NCI-H524 treated with DMSO at 0.1 percent for 48 hours (cell line): ENCODE measurements at places on chromosomes 6 and 20.

DNA sequence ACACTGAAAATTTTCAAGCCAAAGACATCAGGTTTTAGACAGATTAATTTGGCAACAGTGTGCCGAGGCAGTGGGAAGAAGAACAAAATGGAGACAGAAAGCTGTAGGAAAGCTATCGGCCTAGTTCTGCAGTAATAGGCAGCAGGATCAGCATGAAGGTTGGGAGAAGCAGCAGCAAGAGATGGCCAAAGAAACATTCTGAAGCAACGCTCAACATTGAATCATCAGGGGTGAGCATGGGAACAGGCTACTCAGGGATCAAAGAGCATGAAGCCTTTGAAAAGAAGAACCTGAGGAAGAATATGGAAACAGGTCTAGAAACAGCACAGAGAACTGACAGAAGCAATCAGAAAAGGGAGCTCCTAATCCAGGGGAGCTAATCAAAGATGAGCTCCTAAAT lies 7.1 kb upstream of the DST start:
- DNase-seq: no peak

- DNase-seq: no peak
These were observed 75.4 kb upstream of the PTPN1 start for GRCh38 chr20:50434653-50435396.

DNA sequence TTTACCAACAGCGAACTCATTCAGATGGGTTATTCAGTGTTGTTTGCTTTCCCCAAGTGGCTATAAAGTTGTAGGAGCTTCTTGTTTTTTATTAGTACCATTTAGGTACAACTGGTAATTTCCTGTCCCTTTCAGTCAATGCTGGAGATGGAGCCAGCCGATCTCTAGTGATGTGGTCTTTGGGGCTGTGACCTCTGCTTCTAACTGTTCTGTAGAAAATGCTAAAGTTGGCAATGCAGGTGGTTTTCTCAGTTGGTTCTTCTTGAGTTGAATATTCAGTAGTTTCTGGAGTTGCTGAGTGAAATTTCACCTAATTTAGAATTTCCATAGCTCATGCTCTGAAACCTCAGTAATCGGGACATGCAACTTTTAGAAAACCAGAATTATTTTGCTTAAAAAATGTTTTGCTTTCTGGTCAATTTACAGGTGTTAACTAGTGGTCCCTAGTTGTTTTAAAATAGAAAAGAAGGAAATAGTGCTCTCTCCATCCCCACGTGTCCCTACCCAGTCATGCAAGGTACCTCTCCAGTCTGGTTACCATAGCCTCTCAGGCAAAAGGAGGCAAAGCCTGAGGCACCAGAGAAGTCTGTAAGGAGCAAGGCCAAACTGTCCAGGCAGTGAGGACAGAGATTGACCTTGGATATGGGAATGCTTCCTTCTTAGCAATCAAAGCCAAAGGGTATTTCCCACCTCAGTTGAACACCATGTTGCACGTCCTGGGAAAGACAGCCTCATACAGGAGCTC lies 27.3 kb upstream of the GABRR1 start:
- DNase-seq: no peak

DNA sequence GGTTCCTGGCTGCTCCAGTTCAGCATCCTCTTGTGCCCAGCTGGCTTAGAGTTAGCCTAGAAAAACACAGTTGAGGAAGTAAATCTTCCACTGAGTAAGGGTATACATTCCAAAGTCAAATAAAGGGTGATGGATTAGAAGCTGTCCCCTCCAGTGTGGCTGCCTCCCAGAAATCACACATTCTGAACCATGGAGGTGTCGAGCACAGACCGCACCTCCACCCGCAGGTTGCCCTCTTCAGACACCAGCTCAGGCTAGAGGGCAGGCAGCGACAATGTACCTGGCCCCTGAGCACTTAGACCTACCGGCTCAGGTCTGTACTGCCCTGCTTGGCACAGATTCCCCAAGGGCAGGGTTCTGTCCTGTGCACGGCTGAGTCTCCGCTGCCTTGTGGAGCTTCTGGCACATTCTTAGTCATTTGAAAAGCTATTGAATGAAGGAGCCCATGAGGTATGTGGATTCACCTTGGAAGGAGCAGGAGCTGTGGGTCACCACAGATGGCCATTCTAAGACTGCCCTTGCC lies 118.1 kb downstream of the FAM120B start:
- DNase-seq: no peak

DNA sequence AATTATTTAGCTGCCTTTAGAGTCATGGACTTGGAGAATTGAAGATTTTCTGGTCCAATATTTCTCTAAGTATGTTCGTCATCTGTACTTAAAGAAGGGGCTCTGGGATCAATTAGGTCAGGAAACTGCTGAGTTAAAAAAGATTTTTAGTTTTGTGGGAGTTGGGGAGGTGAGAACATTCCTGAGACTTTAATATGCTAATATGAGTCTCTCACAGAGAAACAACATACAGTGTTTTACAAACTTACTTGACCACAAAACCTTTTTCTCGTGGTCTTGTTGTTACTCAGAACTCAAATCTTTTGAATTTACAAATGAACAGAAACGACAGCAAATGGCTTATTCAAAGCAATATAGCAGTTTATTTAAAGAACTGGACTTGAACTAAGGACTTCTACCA lies 67.9 kb downstream of the LIN28B start:
- no peak for DNase-seq

GRCh38 chr6:135624402-135625295 lies 127.1 kb upstream of the AHI1 start:
- no peak for DNase-seq

GRCh38 chr6:89794324-89794723 lies 25.3 kb downstream of the MDN1 start:
- no peak for DNase-seq

DNA sequence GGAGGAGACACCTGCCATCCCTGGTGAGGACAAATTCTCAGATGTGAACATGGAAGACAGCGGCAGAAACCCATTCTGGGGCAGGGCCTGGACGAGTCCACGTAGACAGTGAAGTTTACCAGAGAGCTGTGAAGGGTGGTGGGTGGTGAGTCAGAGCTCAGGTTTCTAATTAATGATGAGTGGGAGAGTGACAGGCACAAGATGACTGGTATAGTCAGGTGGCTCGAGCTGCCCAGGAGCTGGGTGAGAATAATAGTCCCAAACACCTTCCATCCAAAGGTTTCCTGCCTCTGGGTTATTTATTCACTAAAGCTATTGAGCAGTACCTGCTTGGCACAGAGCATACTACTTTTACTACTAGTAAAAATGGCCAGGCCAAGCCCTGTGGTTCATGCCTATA lies 6.0 kb downstream of the TLDC2 start:
- no peak for DNase-seq

DNA sequence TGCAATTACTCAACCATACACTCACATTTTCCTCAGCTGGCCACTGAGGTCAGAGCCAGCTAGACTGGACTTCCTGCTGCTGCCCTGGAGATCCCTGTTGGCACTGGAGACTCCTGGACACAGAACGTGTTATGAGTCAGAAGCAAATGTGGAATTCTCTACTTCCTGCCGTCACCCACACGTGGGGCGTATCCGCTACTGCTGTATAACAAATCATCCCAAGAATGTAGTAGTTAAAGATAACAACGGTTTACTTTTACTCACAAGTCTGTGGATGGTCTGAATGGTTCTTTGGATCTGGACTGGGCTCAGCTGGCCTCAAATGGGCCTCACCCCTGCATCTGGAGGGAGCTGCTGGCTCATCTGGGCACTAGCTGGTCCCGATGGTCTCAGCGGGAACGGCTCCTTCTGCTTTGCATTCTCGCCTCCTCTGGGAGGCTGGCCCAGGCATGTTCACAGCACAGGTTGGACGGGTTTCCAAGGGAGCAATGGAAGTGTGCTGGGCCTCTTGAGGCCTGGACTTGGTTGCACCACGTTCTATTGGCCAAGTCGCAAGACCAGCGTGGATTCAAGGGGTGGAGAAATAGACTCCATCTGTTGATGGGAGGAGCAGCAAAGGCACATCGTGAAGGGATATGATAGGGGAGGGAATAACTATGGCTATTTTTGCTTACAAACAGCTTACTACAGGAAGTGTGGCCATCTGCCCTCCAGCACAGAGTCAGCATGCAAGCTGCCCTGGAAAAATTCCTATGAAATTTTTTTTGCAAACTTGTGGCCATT lies 118.5 kb downstream of the SNX5 start:
- no peak for DNase-seq

DNA sequence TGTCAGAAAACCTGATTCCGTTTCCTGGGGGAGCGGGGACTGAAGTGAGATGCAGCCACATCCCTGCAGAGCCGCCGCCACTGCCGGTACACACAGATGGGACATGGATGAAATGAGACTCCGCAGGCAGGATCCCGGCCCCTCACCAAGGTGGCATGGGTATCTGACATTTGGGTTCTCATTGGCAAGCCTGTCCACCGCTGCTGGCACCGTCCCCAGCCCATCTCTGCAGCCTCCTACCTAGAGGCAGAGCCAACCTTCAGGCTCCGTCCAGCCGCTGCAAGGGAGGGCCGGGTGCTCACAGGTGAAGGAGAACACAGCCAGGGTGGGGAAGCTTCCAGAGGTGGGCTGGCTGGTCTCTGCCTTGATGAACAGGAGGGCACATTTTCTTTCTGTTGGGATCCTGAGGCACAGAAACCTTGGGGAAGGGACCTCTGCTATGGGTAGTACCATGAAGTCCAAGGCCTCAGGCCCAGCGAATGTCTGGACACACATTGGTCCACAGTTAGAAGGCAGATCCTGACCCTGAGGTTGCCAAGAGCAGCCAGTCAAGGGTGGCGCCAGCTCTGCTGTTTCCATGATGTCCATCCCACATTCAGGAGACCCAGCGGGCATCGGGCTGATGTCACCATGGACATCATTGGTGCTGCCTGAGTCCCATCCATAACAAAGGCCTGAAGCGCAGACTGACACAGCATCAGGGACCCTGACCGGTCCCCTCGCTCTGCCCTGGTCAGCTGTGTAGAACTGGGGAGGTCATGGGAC lies 177.4 kb downstream of the TAF4 start:
- no peak for DNase-seq

DNA sequence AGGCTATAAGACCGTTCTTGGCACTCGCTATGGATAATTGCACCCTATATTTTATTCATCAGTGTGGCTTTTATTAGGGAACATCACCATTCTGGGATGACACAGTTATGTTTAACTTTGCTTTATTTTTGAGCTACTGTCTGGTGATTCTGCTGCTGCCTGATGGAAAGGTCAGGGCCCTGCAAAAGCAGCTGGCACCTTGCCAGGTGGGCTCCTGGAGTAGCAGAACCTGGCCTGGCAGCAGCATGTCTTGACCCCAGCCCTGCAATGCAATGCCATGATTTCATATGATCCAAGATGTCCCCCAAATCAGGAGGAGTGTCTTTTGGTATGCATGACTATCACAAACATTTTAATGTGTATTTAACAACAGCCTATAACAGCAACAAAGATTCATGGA lies 228.4 kb upstream of the RSPO3 start:
- DNase-seq: no peak

DNA sequence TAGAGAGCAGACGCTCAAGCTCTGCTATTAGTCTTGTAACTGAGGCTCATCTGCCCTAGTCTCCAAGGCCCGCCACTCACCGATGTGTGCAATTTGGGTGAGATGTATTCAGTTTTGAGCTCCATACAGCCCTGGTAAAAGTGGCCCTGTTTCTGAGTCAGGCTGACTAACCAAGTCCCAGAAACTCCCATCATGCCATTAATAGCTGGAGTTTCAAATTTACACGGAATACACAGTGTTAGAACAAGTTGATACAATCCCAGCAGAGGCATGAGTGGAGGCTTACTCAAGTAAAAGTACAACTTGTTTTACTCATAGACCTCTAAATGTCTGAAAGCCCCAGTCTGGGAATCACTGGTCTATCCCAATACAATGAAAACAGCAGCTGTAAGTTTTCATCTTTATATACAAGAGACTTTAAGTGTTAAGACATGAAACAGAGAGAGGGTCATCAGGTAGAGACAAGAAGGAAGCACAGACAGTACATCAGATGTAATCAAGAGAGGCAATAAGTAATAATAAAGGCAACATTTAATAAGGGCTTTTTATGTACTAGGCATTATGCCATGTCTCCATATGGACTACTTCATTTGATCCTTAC lies 42.4 kb downstream of the RTN4IP1 start:
- DNase-seq: no peak

- no peak for DNase-seq
These were observed 104.1 kb downstream of the CDH4 start for GRCh38 chr20:61356196-61356595.

DNA sequence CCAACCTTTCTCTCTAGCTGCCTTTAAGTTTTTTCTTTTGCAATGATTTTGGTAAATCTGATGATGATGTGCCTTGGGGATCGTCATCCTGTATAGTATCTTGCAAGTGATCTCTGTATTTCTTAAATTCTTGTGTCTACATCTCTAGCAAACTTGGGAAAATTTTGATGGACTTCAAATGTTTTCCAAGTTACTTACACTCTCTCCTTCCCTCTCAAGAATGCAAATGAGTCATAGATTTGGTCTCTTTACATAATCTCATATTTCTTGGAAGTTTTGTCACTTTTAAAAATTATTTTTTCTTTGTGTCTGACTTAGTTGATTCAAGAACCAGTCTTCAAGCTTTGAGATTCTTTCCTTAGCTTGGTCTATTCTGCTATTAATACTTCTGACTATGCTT lies 176.4 kb downstream of the TBC1D32 start:
- no peak for DNase-seq

DNA sequence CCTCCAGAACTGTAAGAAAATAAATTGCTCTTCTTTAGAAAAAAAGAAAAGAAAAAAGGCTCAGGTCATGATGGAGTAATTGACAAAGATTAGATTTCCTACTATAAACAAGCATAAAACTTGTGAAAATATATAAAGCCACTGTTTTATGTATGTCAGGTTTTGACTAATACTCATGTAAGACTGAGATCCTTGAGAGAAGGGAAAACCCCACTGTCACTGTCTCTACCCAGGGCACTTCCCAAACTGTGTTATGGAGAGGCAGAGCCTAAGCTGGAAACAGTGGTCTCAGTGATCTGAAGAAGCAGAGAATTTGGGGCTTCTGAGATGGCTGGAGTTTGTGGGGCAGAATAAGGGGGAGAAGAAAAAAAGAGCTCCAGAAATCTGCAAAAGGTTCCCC lies 7.6 kb downstream of the ACAT2 start:
- DNase-seq: no peak

DNA sequence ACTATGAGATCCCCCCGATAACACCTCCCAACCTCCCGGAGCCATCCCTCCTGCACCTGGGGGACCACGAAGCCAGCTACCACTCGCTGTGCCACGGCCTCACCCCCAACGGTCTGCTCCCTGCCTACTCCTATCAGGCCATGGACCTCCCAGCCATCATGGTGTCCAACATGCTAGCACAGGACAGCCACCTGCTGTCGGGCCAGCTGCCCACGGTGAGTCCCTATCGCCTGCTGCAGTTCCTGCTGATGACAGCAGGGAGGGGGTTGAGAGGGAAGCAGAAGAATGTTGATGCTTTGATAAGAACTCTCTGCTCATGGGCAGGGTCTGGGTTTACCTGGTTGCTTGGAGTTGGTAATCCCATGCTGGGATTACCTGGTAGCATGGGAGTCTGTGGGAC lies 91.9 kb downstream of the TOX2 start:
- DNase-seq: no peak

GRCh38 chr6:39929039-39929732 lies 5.1 kb downstream of the MOCS1 start:
- DNase-seq: no peak
